A549 treated with GW870086 at 1 μM for 4 hours (cell line): ENCODE measurements at places on chromosomes 5 and 9. TPM values are rescaled to one million over a fixed set of nuclear protein-coding genes. Genes with fewer than 3 reads are reported as not detected.

The PCDHA4 gene
- total RNA-seq, result 1.6 to 2.2 TPM (median 2.0 TPM) in 5 replicates

The SLCO6A1 gene
- total RNA-seq, result not detected in 5 replicates

The FCN2 gene
- not detected in 5 replicates for total RNA-seq

The FST gene
- 1.3 to 3.1 TPM (median 1.8 TPM) in 5 replicates for total RNA-seq

The CTSV gene
- 11.9 to 13.8 TPM (median 13.4 TPM) in 5 replicates for total RNA-seq

The SVEP1 gene
- total RNA-seq, result 1.2 to 2.1 TPM (median 1.8 TPM) in 5 replicates

The PSIP1 gene
- total RNA-seq, result 44.9 to 61.0 TPM (median 55.9 TPM) in 5 replicates

The DCTN4 gene
- 16.6 to 20.3 TPM (median 18.4 TPM) in 5 replicates for total RNA-seq

The MORN5 gene
- total RNA-seq, result not detected in 5 replicates

The SLC25A48 gene
- 0.07 to 0.12 TPM in 2 of 5 replicates, not detected in the others for total RNA-seq

The CCDC192 gene
- total RNA-seq, result not detected in 5 replicates

The ZNF608 gene
- total RNA-seq, result 1.1 to 1.5 TPM (median 1.3 TPM) in 5 replicates

The THBS4 gene
- 0.28 TPM in 1 of 5 replicates, not detected in the others for total RNA-seq

The BARX1 gene
- 7.9 to 12.3 TPM (median 11.7 TPM) in 5 replicates for total RNA-seq

The HACD4 gene
- 0.91 to 1.3 TPM (median 1.1 TPM) in 5 replicates for total RNA-seq

The SLC25A46 gene
- total RNA-seq, result 22.6 to 34.7 TPM (median 28.8 TPM) in 5 replicates
